ENCODE measurements at places on chromosomes 16 and 17.

DNA sequence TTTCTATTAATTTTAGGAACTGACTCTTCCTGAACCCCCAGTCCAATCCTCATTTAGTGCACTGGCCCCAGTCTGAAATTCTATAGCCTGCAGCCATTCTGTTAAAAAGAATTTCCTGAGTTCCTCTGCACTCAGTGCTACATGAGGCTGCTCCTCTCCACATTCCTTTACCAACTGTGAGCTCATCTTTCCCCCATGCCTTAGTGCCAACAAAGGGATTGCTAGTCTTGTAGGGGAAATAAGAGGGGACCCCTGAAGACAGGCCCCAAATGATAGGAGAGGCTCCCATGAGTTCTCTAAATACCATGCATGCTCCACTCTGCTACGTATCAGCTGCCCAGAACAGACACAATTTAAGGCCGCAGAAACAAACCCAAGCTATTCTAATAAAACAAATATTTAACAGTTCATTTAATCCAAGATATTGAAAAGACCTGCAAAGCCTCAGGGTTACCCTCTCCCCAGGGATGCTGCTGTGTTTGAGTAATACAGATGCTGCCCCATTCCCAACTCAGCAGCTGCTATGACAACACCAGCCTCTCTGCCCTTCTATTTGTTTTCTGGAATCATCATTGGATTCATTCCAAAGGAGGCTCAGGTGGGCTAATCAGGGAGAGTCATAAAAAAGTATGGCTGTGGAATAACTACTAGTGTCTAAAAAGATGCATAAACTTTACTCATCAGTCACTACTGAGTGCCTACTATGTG lies 228.5 kb downstream of the TOX3 start:
- DNase-seq: no peak

GRCh38 chr16:85072076-85072860 lies 40.0 kb downstream of the CIBAR2 start:
- DNase-seq: no peak

GRCh38 chr16:68420366-68420942 lies 27.9 kb downstream of the SMPD3 start:
- DNase-seq: no peak

DNA sequence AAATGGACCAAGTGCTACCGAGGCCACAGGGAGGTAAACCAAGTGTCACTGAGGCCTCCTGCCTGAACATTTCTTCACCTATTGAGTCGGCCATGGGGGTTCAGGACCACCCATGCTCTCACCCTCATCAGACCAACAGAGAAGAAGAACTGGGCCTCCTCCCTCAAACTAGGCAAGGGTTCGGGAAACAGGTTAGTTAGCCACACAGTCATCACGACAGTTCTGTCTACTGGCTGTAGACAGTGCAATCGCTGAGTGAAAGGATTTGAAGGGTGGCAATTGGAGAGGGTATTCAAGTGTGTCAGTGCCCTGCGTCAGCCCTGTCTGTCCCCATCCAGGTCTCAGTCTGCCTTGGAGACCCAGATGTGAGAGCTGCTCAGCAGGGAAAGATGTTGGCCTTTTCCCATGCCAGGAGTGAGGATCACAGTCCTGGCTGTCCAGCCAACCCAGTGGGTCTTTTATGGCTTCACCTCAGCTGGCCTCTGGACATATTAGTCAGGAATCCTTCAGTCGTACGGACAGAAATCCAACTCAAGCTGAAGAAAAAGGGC lies 19.9 kb downstream of the TBX2 start:
- DNase-seq: no peak

DNA sequence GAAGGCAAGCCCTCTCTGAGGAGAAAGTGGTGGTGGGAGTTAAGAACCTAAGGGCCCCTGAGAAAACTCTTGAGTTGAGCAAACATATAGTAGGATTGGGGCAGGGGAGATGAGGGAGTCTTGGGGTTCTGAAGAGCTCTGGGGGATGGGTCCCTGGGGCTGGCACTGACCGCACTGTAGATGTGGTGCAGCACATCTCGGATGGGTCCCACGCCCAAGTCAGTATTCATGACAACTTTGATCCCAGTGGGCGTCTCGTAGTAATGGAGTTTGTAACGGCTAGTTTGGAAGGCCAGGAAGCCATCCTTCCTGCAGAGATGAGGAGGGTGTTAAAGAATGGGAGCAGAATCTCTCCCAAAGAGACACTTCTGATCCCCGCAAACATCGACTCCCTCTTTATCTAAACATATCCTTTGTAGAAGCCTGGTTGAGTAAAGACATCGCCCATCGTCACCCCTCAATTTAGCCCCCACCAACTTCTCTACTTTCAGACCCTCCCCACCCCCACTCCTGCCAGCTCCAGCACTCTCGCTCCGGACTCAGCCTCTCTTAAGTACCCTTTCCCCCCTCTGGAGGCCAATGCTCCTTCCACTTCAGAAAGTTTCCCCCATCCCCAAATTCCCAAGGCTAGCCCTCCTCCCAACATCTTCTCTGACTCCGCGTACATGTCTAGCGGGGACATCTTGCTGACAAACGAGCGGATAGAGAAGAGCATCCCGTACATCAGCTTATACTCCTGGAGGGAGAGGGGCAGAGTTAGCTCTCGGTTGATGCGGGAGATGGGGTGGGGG lies 710 bp downstream of the TRAPPC1 start:
- no peak for DNase-seq

GRCh38 chr16:61681124-61681523 lies 355.1 kb downstream of the CDH8 start:
- DNase-seq: no peak

DNA sequence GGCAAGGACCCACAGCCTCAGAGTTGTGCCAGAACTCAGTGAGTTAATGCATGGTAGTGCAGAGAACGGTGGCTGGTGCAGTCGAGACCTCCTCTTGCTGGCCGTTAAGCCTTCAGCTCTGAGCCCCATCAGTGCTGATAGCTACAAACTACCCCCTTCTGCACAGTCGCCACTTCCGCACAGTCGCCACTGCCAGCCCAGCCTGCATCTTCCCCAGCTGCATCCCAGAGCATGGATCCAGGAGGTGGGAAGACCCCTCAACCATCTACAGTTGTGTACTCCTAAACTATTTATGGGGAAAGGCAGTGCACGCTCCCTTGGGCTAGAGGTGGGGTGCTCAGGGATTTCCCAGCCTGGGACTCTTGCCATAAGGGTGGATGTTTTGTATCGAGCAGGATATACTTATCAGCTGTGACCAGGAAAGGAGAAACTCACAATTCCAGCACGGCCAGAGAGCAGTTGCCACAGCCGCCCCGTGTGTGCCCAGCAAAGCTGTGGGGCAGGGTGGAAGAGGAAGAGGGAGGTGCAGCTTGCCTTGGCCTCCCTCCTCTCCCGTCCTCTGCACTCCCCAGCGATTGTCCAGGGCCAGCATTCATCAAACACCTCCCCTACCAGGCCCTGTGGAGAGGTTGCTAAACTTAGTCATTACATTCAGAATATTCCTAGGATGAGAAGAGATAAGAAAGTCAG lies 49.5 kb upstream of the CMIP start:
- DNase-seq: no peak

DNA sequence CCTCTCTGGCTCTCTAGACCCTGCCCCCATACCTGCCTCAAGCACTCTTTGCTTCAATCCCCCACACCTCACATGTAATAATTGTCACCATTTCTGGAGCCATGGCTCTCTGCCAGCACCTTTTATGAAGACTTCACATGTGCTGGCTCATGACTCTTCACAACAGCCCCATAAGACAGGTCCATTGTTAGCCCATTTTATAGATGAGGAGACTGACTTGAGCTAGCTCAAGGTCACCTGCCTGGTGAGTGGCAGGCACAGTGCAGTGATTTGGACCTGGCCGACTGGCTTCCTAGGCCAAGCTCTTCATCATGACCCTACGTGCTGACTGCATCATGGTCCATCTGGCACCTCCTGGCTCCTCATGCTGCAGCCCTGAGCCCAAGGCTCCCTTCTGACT lies 25.0 kb downstream of the FAM20A start:
- DNase-seq: no peak

- DNase-seq: no peak
These were observed 19.0 kb downstream of the SMPD3 start for GRCh38 chr16:68429076-68429854.

DNA sequence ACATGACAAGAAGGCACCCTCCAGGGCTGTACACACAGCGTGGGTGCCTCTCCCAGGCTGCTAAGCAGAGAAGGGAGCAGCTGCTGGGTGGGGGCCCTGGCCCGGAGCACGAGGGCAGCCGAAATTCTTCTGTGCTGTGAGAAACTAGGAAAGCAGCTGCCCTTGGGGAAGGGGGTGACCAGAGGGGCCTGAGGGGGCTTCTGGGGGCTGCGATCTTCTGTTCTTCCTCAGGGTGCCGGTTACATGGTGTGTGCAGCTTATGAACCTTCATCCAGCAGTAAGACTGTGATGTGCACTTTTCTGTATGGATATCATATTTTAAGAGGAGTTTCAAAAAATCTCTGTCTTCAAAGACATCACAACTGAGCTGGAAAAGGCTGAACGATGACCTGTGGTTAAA lies 43.2 kb upstream of the METRNL start:
- no peak for DNase-seq

GRCh38 chr16:7268182-7268581 lies 64.5 kb upstream of the RBFOX1 start:
- DNase-seq: no peak

DNA sequence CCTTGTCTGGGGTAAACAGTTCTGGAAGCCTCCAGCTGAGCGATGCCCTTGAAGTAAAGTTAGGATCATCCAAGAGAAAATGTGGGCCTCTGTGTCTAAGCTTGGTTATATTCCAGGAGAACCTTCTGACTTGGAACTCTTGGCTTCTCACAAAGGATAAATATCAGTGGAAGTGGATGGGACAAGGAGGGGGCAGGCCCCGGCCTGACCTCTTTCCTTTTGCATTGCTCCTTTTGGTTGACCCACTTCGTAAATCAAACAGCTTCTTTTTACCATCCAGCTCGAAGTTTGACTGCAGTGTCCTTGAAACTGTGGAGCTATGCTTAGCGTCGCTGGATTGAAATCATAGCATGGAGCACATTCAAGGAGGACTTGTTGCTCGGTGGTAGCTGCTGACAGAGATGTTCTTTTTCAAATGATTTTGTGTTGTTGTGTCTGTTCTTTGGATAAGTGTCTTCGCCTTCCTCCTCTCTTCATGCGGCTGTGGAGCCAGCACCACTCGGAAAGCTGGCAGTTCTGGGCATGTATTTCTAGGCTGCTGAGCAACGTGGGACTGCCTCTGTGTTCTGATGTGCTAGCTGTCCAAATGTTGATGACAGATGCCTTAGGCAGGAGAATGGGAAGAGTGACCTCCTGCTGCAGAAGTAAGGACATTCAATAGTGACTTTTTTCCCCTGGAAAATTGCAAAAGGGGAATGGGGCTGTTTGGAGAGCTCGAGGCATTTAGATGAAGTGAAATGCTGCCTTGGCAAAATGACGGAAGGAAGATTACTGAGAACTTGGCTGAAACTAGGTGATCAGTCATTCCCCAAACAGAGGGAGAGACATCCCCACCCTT lies 4.5 kb downstream of the MINK1 start:
- DNase-seq: no peak

DNA sequence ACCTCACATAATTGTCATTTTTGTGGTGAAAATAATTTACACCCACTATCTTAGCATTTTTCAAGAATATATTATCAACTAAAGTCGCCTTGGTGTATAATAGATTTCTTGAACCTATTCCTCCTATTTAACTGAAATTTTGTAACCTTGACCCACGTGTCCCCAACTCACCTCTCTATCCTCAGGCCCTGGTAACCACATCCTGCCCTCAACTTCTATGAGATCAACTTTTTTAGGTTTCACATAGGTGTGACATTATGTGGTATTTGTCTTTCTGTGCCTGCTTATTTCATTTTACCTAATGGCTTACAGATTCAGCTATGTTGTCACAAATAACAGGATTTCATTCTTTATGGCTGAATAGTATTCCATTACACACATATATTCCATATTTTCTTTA lies 73.0 kb upstream of the CNTNAP4 start:
- DNase-seq: no peak

DNA sequence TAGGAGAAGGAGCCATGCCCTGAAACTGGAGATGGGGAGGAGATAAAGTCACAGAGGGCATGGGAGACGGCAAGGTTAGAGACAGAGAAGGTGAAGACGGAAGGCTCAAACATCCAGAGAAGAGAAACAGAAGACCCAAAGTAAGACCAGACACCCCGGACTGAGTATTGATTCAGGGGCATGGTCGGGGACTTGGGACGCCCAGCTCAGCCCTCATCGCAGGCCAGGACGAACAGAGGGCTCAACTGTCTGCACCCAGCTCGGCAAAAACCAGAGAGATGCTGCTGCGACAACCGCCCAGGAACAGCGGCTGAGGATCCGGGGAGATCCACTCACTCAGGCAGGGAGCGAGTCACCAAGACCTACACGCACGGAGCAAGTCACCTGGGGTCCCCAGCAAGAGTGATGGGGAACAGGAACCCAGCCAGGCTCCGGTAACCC lies 999 bp downstream of the XYLT1 start:
- DNase-seq: peak; percentile 36

- DNase-seq: no peak
These were observed 10.4 kb upstream of the KRT10 start for GRCh38 chr17:40832840-40833239.

DNA sequence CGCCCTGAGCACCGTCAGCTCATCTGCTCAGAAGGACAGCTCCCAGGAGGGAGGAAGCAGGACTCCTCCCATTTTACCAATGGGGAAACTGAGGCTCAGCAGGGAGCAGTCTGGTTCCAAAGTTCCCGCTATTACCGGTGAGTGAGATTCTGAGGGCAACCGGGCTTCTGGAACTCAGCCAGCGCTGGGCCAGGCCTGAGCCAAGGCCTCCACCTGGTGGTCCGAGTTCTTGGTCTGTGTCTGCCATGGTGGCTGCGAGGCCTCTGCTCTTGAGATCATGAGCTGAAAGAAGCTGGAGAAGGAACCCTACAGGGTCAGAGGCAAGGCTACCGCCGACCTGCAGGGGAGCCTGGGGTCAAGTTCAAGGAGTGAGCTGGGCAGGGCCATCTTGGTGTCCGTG lies 110.8 kb upstream of the GSE1 start:
- no peak for DNase-seq

- DNase-seq: no peak
These were observed 64.5 kb upstream of the SEC14L1 start for GRCh38 chr17:77076124-77076830.

GRCh38 chr17:73569762-73570319 lies 74.4 kb downstream of the SDK2 start:
- no peak for DNase-seq

- DNase-seq: peak; percentile 36
These were observed 157.0 kb downstream of the CPPED1 start for GRCh38 chr16:12646490-12647274.

GRCh38 chr17:68175905-68176304 lies 71.9 kb upstream of the AMZ2 start:
- no peak for DNase-seq

DNA sequence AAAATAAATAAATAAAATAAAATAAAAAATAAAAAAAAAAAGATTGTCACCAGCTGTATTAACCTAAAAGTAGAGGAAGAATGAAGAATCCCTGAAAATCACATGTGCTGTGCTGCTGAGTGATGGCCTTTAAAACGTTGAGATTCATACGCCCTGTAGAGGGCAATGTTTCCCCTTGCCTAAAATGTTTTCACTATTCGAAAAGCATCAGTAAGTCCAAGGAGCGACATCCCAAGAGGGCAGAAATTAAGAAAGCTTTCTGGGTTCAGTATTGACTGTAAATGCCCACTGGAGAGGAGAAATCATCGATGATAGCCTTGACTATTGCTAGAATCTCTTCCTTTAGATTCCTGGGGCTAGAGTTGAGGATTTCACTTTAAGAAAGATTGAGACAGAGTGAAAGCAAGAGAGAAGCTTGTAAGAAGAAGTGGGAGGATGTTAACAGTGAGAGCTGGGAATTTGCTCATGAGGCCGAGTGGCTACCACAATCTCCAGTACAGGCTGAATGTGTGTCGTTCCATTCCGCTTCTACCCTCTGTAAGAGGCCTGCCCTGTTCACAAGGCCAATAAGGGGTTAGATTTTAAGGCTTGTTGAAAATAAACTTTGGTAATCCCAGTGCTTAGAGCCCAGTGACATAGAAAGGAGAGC lies 170.8 kb upstream of the FAM20A start:
- no peak for DNase-seq
